ENCODE measurements at places on chromosomes 11 and 22. TPM values are rescaled to one million over a fixed set of nuclear protein-coding genes. Genes with fewer than 3 reads are reported as not detected.

- H3K27ac ChIP-seq: peak overlapping the region; percentile 46
- H3K36me3 ChIP-seq: peaks cover 5% of the 10 kb centered on the region
- H3K27me3 ChIP-seq: no peaks in the 10 kb centered on the region
- H3K4me1 ChIP-seq: peaks cover 17% of the 10 kb centered on the region
- no peak overlapping the region for H3K4me3 ChIP-seq
These were observed 71.2 kb downstream of the KIRREL3 start for GRCh38 chr11:126929179-126930061.

- H3K4me1 ChIP-seq: peaks cover 38% of the 10 kb centered on the region
- peak overlapping the region; percentile 94 for H3K27ac ChIP-seq
- DNase-seq: peak; percentile 66
These were observed 64.5 kb upstream of the PHOX2A start for GRCh38 chr11:72308226-72309073.

DNA sequence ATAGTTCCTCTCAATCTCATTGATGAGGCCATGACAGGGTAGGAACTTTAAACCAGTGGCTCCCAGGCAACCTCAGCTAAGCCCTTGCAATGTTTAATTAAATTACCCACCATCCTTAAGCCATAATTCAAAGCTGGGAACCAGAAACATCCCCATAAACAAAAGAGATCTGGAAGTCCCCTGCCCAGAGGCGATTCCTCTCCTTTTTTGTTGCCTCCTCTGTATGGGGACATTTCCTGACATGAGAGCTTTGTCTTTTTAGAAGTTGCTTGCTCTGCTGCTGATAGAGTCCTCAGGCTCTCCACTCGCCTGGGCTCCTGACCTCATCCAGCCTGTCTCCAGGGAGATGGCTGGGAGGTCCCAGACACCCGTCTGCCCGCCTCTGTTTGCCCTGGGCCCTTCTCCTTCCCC is 3.2 kb downstream of the DTX4 start:
- no peak overlapping the region for H3K4me3 ChIP-seq
- no peak overlapping the region for H3K27ac ChIP-seq
- peaks cover 9% of the 10 kb centered on the region for H3K27me3 ChIP-seq
- H3K36me3 ChIP-seq: no peaks in the 10 kb centered on the region
- peaks cover 4% of the 10 kb centered on the region for H3K4me1 ChIP-seq

DNA sequence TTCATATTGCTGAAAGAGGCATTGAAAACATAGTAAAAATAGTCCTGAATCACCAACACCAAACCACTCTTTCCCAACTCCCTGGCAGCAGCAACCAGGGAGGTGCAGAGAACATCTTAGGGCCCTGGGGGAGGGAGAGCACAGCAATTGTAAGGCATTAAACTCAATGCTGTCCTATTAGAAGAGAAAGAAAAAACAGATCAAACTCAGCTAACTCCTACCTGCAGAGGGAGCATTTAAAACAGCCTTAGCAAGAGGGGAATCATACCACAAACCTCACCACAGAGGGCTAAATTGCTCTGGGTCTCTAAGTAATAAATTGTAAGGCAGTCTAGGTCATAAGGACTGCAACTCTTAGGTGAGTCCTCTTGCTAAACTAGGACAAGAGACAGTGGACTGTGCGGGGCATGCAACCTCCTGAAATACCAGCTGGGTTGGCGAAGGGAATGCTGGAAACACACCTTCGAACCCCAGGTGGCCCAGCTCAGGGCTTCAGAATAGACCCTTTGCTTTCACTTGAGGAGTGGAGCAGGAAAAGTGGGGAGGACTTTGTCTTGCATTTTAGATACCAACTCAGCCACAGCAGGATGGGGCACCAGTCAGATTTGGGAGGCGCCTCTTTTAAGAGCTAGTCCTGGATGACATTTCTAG is 697.1 kb upstream of the FAT3 start:
- H3K36me3 ChIP-seq: no peaks in the 10 kb centered on the region
- no peak for DNase-seq
- no peak overlapping the region for H3K4me3 ChIP-seq
- no peak overlapping the region for H3K27ac ChIP-seq
- no peaks in the 10 kb centered on the region for H3K4me1 ChIP-seq

GRCh38 chr22:32904044-32904443 is 102.5 kb downstream of the TIMP3 start:
- DNase-seq: peak; percentile 33
- H3K27ac ChIP-seq: no peak overlapping the region
- H3K4me3 ChIP-seq: no peak overlapping the region
- no peaks in the 10 kb centered on the region for H3K27me3 ChIP-seq
- no peaks in the 10 kb centered on the region for H3K36me3 ChIP-seq

DNA sequence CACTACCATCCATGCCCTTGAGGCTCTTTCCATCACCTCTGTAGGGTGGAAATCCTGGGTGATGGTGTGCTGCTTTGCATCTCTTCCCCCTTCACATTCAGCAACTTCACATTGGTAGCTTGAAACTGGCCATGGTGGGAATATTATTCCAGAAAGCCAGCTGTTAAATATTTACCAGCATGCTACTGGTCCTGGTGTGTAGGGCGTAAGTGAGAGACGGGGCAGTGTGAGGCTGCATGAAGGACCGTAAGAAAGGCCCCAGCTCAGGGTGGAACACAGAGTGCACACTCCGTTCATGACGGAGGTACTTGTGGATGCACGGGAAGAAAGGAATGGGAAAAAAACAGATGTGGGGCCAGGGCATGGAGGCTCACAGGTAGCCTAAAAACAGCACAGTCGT is 121.3 kb downstream of the PKNOX2 start:
- H3K27me3 ChIP-seq: peaks cover 2% of the 10 kb centered on the region
- H3K36me3 ChIP-seq: no peaks in the 10 kb centered on the region
- H3K4me3 ChIP-seq: no peak overlapping the region
- peaks cover 21% of the 10 kb centered on the region for H3K4me1 ChIP-seq
- H3K27ac ChIP-seq: no peak overlapping the region

DNA sequence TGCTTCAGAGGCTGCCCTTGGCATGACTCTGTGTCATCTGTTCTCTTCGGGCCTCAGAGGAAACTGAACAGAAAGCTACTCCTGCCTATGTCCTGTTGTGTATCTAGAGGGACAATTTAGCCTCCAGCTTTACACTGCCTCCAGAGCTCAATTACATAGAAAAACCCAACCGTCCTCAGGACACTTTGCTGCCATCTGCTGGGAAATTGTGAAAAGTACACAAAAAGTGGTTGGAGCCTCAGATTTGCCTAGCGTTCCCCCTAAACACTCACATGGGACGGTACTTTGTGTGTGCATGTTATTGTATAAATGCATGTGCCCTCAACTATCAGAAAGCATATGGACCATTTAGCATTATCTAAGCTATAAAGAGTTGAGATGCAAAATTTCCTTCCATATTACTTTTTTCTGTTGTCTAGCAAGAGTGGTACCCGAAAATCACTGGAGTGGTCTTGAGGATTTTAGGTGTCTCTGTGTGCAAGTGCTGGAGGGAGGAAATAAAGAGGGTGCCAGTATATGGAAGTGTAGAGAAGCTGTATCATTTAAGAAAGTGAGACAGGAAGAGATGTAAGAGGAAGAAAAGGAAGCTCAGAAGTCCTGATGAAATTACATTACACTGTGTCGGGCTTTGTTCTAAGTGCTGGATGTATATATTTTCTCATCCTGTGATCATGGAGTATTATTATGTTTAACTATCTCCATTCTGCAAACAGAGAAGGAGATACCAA is 8.7 kb upstream of the MS4A4E start:
- no peak overlapping the region for H3K27ac ChIP-seq
- H3K36me3 ChIP-seq: no peaks in the 10 kb centered on the region
- DNase-seq: no peak
- no peaks in the 10 kb centered on the region for H3K27me3 ChIP-seq

GRCh38 chr11:5277807-5278382 is 8.2 kb upstream of the HBE1 start:
- no peaks in the 10 kb centered on the region for H3K36me3 ChIP-seq
- H3K4me3 ChIP-seq: no peak overlapping the region
- no peak overlapping the region for H3K27ac ChIP-seq
- no peak for DNase-seq

DNA sequence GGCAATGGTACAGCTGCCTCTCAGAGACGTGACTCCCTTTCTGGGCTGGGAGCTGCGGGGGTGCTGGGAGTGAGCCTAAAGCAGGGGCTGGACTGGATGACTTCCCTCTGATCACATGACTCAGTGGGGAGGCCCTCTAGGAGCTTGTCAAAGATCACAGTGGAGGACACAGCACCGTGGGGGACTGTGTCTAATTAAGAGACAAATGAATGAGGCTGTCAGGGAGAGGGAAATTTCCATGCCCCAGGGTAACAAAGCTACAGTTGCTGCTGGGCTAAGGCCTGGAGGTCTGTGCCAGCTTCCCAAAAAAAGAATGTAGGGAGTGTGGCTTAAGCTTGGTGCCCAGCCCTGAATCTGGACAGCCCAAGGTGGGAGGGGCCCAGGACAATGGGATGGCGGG is 262.8 kb upstream of the PLET1 start:
- H3K4me3 ChIP-seq: no peak overlapping the region
- peaks cover 10% of the 10 kb centered on the region for H3K27me3 ChIP-seq
- no peaks in the 10 kb centered on the region for H3K36me3 ChIP-seq
- peaks cover 2% of the 10 kb centered on the region for H3K4me1 ChIP-seq

- no peak overlapping the region for H3K4me3 ChIP-seq
- H3K27me3 ChIP-seq: no peaks in the 10 kb centered on the region
- H3K27ac ChIP-seq: no peak overlapping the region
- H3K4me1 ChIP-seq: peaks cover 2% of the 10 kb centered on the region
These were observed 8.6 kb upstream of the CD3E start for GRCh38 chr11:118295815-118296454.

DNA sequence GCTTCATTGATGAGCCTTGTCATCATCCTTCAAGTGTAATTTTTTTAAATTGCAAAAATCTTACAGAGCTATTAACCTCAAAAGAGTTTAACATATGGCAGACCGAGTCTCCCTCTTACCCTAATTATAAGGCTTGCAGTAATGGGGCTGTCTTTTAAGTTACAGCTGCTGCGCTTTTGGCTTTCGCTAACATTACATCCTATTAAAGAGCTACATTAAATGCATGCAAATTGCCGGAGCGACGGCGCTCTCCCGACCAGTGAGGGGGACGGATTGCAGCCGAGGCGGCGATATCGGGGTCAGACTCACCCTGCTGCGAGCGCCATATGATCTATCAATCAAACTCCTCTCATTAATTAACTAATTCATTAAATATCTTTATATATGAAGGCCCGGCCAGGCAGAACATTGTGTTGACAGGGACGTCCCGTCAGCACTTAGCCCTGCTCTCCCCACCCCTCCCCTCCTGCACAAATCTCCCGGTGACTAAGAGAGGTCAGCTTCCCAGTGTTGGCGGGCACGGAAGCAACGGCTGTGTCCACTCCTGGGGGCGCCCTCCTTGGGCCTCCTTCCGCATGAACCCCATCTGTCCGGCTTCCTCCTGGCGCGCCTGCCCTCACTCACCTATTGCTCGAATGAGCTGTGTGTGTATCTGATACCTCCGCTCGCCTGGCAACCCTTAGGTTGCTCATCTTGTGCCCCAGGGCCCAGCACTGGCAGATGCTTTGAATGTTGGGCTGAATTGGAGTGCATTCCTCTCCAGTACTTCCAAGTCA is 156.0 kb upstream of the CADM1 start:
- no peaks in the 10 kb centered on the region for H3K36me3 ChIP-seq
- peak; percentile 59 for DNase-seq
- peak overlapping the region; percentile 83 for H3K27ac ChIP-seq
- H3K4me1 ChIP-seq: peaks cover 35% of the 10 kb centered on the region
- peaks cover 7% of the 10 kb centered on the region for H3K27me3 ChIP-seq

DNA sequence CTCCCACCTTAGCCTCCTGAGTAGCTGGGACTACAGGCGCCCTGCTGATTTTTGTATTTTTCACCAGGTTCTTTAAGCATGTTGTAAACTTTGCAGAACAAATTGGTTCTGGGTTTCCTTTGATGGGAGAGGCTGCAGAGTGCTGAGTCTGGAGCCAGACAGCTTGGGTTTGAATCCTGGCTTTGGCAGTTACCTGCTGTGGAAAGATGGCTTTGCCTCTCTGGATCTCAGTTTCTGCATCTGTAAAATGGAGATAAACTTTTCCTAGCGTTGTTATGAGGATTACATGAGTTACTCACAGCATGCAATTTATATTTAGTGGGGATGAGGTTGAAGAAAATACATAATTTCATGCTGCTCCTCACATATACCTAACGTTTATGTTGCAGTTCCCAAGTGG is 19.1 kb downstream of the ZNRF3 start:
- no peaks in the 10 kb centered on the region for H3K36me3 ChIP-seq
- no peak overlapping the region for H3K4me3 ChIP-seq

GRCh38 chr22:50479721-50480120 is 1.6 kb upstream of the ADM2 start:
- peaks cover 15% of the 10 kb centered on the region for H3K4me1 ChIP-seq
- DNase-seq: no peak
- H3K27ac ChIP-seq: peak overlapping the region; percentile 48
- no peaks in the 10 kb centered on the region for H3K36me3 ChIP-seq
- H3K4me3 ChIP-seq: peak overlapping the region; percentile 61
- H3K27me3 ChIP-seq: peaks cover 20% of the 10 kb centered on the region

- peaks cover 39% of the 10 kb centered on the region for H3K4me1 ChIP-seq
- no peak overlapping the region for H3K4me3 ChIP-seq
- no peak for DNase-seq
- peaks cover 3% of the 10 kb centered on the region for H3K27me3 ChIP-seq
- H3K27ac ChIP-seq: no peak overlapping the region
These were observed 132.2 kb downstream of the NAV2 start for GRCh38 chr11:19844806-19845205.

The RTN4RL2 gene
- total RNA-seq: 119 TPM

The RELT gene
- total RNA-seq: 9.2 TPM

The MPZL3 gene
- 0.54 TPM for total RNA-seq

The OR8G1 gene
- not detected for total RNA-seq

The SLC22A25 gene
- total RNA-seq: not detected

The MUC5AC gene
- not detected for total RNA-seq
